ENCODE measurements at places on chromosomes 2 and 18.

DNA sequence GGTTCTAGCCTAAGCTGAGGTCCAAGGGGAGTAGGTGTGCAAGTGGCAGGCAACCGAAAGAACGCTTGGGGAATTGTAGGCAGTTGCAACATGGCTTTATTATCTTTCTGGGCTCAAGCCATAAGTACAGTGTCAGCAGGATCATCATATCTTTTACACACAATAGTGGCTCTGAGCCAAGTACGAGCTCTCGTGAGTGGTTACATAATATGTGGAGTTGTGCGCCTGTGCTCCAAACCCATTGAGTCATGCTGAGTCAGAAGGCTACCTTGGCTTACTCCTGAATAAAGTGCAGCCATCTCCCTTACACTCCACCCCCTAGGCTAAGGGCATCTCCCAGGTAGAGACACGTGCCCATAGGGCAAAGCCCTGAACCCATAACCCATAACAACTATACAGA is 233.9 kb downstream of the SATB2 start:
- DNase-seq: peak; percentile 13

- no peak for DNase-seq
These were observed 243.1 kb upstream of the SETBP1 start for GRCh38 chr18:44437603-44438002.

DNA sequence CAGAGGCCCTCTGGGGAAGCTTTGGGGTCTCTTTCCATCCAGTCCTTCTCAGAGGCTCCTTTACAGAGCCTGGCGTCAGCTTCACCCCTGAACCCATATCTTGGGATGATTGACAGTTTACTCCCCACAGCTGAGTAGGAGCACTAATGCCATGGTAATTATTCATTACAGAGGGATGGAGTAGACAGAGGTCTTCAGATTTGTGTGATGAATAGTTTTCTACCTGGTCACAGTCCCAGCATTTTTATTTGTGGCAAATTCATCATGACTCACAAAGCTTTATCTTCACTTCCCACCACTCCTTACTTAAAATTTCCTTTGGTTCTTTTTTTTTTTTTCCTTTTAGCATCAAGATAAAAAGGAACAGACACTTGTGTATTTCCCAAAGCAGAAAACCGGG is 104.2 kb downstream of the CCDC85A start:
- DNase-seq: peak; percentile 61

- DNase-seq: no peak
These were observed 311.7 kb downstream of the EIPR1 start for GRCh38 chr2:3065928-3066327.

GRCh38 chr2:62596061-62596921 is 90.3 kb upstream of the TMEM17 start:
- DNase-seq: peak; percentile 90

DNA sequence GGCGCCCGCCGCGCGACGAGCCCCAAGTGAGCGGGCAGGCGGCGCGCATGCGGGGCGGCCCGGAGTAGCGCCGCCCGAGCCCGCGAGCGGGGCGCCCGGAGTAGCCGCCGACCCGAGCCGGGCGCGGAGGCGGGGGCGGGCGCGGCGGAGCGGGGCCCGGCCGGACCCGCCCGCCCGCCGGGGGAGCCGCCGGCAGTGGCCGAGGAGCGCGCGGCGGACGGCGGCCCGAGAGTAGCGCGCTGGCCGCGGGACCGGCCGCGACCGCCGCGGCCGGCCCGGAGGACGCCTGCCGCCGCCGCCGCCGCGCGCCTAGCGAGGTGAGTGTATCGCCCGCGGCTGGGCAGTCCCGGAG is at the start of gene GALNT1:
TSS of gene GALNT1 (plus strand) at position 195 of the 352 bp plus-strand sequence. CDS start 72,923 bp downstream, outside the sequence.
- peak; percentile 55 for DNase-seq

DNA sequence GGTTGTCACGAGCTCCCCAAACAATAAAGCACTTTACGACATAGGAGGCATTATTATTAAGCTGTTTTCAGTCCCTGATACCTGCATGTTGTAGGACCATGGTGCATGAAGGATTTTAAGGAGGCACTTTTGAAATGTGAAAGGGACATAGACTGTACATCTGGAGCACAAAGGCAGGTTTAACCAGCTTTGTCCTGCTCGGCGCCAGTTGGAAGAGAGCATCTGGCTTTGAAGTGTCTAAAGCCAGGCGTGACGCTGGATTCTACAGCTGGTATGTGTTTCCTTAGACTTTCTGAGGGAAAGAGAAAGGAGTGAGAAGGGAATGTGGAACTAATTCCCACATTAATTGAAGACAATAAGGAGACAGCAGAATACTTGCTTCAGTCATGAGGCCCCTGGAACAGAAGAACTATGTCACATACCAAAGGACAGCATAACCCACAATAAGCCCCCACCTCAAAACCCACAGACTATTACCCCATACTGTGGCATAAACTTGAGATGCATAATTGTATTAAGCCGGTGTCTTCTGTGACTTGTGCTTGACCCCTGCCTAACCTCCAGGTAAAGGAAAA is 381.0 kb upstream of the MEX3C start:
- DNase-seq: no peak

- peak; percentile 92 for DNase-seq
These were observed 72.8 kb downstream of the PLEKHA3 start for GRCh38 chr2:178553047-178553446.

DNA sequence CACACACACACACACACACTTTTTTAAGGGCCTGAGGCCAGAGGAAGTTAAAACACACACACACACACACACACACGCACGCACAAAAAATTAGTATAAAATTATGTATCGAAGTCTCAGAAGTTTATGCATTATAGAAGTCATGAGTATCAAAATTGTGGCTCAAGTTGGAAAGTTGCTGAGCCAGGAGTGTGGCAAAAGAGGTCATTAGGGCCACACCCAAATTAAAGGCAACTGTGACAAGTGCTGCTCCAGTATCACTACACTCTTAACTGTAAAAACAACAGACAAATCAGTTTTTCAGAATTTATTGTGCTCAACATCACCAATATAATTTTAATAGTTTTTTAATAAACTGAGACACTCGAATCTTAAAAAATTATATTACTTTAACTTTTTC is 36.9 kb downstream of the YWHAQ start:
- DNase-seq: peak; percentile 32

GRCh38 chr2:62663920-62664795 is 41.4 kb upstream of the EHBP1 start:
- DNase-seq: peak; percentile 73

All from GM23248 (cell line).